ENCODE measurements at places on chromosomes 2 and 18. TPM values are rescaled to one million over a fixed set of nuclear protein-coding genes. Genes with fewer than 3 reads are reported as not detected.

DNA sequence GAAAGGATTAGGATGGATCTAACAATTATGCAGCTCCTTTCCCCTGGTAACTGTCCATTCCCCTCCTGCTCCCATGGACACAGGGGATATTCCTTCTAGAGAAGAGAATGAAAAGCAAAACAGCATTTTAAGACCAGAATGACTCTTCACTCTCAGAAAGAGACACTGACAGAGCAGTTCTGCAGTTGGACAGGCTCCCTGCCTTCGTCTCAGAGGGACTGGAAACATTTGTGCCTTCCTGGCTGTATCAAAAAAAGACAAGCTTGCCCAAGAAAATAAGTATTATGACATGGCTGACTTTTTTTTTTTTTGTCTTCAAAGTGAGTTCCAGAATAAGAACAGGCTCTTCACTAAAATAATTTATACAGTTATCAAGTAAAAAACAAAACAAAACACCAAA is 9.5 kb downstream of the PID1 start:
- no peak for DNase-seq

- no peak for DNase-seq
These were observed 14.2 kb downstream of the SIGLEC15 start for GRCh38 chr18:45839414-45840395.

DNA sequence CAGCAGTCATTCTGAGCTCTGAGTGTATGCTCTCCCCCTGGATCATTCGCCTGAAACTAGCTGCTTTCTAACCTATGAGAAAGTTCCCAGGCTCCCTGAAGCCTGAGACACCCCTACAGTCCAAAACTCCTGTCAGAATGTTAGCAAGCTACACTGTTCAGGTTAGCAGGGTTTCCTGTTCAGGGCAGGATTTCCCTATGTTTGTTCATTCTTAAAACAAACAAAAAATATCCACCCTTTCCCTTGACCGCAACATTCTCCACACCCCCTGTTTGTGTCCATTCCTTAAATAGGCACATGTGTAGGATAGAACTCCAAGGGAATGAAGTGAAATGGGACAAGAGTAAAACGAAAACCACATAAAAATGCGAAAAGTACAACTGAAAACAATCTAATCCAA is 83.1 kb downstream of the KLF7 start:
- no peak for DNase-seq

ZSCAN30 gene
- 8.7 TPM for polyA plus RNA-seq

DNA sequence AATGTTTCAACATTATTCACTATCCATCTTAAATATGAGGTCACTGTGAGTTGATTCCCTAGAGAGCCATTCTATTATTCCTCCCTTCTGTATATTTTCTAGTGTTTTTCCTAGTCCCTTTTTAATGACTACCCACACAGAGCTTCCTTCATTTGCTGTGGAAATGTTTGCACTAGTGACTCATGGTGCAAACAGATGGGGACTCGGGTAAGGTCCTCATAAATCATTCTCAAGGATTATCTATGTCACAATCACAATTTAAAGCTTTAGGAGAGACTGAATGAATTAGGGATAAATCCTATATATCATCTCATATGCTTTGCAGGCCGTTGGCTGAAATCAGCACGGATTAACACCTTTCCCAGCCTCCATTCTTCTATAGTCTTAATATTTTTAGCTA is 159.6 kb downstream of the DCC start:
- no peak for DNase-seq

Data from pancreas (tissue), 10 donors.